ENCODE measurements at places on chromosomes 5 and 9.

DNA sequence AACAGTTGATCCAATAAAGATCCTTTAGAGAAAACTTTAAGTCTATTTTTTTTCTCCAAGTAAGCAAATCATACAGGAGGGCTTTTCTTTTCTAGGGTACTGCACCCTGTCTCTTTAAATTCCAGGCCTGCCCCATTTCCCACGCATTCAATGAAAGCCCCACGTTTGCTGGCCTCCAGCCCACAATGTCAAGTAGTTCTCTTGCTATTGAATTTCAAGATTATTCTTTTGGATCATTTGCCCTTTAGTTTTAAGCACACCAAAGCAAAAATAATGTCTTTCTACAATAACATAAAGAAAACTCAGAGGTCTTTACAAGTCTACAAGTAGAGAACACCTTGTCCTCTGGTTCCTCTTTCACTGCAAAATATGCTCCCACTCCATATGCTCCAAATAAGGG, 15.6 kb downstream of the MLLT3 start:
- DNase-seq: no peak

DNA sequence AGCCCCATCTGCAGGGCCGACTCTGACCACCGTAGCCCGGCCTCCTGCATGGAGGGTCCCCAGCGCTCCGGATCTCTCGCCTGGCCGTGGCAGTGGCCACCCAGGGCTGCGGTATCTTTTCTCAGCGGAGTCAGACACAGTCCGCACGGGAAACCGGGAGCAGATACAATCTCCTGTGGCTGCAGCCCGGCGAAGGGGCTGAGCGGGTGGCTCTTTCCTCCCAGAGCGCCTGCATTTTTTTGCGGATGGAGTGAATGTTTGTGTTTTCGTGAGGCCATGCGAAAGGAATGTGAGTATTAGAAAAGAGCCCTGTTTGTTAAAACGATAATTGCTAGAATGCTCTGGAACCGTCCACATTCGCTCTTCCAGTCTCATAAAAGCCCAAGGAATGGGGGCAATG, 53.4 kb upstream of the PTCH1 start:
- DNase-seq: no peak

DNA sequence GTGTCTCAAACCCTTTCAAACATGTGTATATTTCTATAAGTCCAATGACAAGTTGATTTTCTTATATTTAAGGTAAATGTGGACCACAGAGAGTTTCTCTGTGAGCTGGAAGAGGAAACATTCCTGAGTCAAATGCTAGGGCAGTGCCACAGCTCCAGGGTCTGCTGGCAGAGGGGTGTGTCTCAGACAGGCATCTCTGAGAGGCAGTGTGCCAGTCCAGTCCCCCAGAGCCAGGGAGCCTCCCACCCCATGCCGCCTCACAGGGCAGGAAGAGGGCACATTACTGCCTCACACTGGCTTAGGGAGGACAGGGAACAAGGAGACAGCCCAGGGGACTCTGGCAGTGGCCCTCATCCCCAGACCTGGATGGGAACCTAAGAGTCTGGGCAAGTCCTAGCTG, 120.2 kb downstream of the TENT4A start:
- DNase-seq: no peak

DNA sequence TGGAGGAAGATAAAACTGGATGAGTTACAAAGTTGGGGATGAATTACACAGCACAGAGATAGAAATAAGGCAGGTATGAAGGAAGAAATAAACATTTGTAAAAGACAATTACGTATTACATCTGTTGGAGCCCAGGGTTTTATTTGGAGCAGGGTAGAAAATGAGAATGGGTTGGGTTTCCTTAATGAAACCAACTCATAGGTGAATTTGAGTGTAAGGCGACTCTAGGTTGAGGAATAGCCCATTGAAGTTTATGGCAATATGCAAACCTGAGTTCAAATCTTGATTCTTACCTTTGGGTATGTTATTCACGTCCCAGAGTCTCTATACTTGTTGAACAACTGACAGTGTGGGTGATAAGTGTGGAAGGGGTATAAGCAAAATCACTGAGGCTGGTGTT, 422.3 kb upstream of the WWC1 start:
- no peak for DNase-seq

DNA sequence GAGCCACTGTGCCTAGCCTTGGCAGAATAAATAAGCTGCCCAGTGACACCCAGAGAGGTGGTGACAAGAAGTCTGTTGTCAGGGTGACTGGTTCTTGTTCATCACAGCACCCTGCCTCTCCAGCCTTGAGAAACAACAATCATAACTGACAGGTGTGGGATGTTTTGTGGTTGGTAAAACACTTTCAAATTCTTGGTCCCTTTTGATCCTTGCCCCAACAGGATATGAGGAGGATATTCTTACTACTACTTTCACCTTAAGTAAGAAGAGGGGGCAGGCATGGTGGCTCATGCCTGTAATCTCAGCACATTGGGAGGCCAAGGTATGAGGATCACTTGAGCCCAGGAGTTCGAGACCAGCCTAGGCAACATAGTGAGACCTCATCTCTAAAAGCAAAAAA, 14.2 kb upstream of the FRRS1L start:
- DNase-seq: no peak

Data from NCI-H2081 treated with DMSO at 0.1 percent for 48 hours (cell line).